Stimulated activated CD4-positive, alpha-beta T cell treated with anti-CD3 and anti-CD28 coated beads, Interleukin-12 subunit alpha, Interleukin-12 subunit beta, amount 100 ng/mL, for 24 hours (primary cell): ENCODE measurements at places on chromosomes 5 and 9.

- no peak for DNase-seq
Measured at GRCh38 chr5:160970605-160971191, 118.7 kb upstream of the ATP10B start.

- DNase-seq: no peak
Measured at GRCh38 chr5:170357955-170358444, 31.2 kb downstream of the KCNMB1 start.

GRCh38 chr9:135910757-135911156, 3.4 kb upstream of the CAMSAP1 start:
- no peak for DNase-seq

- DNase-seq: no peak
Measured at GRCh38 chr9:115088860-115089259, 29.1 kb downstream of the TNC start.

GRCh38 chr9:72937545-72937944, 15.3 kb downstream of the ALDH1A1 start:
- DNase-seq: no peak

GRCh38 chr5:124512236-124512635, 234.2 kb downstream of the ZNF608 start:
- DNase-seq: no peak

DNA sequence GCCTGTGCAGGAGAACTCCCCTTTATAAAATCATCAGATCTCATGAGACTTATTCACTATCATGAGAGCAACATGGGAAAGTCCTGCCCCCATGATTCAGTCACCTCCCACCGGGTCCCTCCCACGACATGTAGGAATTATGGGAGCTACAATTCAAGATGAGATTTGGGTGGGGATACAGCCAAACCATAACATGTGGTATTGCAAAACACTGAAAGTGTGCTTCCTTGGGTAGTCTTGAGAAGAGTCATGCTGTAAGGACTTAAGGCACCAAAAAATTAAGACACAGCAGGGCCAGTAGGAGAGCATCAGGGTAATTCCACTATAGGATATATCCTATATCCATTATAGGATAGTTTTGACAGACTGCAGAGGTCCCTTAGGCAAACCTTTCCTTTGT, 29.4 kb upstream of the GDNF start:
- DNase-seq: no peak

DNA sequence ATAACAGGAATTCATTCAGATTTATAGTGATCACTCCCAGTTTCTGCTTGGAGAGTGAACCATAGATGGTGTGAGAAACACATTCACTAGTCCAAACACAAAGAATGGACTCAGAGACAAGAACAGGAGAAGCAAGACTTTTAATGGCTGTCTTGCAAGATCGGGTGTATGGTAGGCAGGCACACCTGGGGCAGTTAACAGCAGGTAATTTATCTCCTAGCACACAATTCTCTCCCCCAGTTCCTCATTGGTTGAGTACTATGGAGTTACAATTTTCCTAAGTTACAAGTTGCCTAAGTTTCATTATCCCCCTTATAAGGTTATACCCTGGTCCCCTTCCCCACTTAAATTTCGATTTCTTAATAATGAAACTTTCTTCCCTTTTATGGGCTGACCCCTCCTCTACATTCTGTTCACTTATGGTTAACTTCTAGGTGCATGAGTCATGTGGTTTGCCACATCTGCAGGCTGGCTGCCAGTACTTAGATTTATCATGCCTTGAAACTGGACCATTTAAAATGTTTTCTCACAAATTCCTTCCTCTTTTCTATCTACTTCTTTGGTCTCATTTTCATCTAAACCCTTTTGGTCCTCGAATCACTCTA, 623.3 kb downstream of the HINT1 start:
- DNase-seq: no peak

GRCh38 chr5:168451565-168451964, 34.7 kb upstream of the RARS1 start:
- no peak for DNase-seq

GRCh38 chr9:78218890-78219289, 17.0 kb upstream of the CEP78 start:
- DNase-seq: no peak

DNA sequence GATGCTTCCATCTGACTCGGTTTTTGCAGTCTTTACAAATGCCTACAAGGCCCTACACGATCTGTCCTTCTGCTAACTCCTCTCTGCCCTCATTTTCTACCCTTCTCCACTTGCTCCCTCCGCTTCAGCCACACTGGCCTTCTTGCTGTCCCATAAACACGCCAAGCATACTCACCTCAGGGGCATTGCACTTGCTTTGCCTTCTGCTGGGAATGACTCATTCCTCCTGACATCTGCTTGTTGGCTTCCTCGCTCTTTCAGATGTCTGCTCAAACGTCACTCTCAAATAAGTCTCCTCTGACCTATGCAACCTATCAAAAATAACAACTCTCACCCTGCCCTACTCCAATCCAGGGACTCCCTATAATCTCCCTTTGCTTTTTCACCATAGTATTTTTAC, 28.2 kb downstream of the CDC25C start:
- no peak for DNase-seq

GRCh38 chr9:124222918-124223720, 34.6 kb upstream of the NEK6 start:
- no peak for DNase-seq

DNA sequence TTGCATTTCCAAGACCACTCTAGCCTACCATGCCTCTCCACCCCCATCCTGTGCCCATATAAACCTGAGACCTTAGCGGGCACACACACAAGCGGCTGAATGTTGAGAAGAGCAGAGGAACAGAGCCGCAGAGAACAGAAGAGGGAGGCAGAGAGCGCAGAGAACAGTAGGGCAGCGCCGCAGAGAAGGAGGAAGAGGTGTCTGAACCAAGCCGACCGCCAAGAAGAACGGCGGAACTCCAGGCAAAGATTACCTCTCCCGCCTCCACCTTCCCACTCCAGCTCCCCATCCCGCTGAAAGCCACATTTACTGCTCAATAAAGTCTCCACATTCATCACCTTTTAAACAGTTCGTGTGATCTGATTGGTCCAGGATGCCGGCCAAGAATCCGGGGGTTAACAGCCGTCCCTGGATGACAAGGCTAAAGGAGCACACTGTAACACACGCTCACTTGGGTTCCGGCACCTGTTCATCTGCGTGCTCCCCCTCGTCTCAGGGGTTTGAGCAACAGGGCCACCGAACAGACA, 33.2 kb downstream of the GRIN3A start:
- peak; percentile 10 for DNase-seq

- DNase-seq: no peak
Measured at GRCh38 chr9:126389992-126390391, 63.4 kb downstream of the MVB12B start.

- DNase-seq: no peak
Measured at GRCh38 chr5:30376848-30377247, 816.6 kb upstream of the CDH6 start.

DNA sequence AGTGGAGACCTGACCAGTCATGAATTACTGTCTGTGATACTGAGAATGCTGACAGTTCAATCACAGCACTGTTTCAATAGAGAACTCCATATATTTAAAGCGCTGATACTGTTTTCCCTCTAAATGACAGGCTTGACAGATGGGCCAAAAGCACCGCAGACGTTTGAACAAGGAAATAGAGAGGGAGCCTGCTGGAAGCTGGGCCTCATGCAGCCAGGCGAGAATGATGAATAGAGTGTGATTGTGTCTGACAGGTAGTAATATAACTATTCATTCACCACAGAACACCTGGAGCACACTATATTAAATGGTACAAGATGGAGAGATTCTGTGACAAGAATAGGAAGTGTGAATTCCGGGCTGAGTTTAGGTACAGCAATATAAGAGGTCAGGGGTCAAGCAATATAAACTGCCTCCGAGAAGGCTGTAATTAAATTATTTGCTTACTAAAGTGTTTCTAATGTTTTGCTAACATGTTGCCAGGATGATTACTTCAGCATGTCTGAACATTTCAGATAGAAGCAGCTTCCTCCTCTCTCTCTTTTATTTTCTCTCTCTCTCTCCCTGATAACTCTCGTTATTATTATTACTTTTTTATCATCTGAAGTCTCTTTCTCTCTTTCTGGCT, 297.7 kb downstream of the CSNK1G3 start:
- DNase-seq: no peak

DNA sequence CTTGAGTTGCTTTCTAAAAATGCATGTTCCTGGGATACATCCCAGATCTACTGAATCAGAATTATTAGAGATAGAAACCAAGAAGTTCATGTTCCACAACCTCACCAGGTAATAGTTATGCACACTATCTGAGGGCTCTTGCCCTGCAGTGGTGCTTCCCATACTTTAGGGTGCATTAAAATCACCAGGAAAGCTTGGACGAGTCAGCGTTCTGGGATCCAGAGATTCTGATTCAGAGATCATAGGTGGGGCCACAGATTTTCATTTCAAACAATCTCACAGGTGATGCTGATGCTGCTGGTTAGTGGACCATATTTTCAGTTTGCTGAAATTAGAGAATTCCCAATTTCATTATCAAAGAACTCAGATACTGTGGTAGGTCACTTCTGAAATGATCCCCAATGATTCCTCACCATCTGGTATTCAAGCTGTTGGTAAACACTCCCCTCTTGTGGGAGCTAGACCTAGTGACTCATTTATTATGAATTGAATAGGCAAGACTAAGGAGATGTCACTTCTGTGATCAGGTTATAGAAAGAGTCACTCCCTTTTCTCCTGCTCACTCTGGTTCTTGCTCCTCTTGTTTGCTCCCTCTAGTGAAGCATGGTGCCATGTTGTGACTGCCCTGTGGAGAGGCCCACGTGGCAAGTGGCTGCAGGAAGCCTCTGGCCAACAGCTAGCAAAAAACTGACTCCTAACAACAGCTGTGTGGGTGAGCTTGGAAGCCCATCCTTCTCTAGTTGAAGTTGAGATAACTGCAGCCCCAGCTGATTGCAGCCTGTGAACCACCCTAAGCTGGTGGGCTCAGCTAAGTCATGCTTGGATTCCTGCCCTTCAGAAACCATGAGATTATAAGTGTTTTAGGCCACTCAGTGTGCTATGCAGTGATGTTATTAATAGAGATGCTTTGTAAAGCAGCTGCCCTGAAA, 59.8 kb downstream of the SH3TC2 start:
- DNase-seq: no peak

- DNase-seq: no peak
Measured at GRCh38 chr5:15598294-15598902, 98.4 kb downstream of the FBXL7 start.

DNA sequence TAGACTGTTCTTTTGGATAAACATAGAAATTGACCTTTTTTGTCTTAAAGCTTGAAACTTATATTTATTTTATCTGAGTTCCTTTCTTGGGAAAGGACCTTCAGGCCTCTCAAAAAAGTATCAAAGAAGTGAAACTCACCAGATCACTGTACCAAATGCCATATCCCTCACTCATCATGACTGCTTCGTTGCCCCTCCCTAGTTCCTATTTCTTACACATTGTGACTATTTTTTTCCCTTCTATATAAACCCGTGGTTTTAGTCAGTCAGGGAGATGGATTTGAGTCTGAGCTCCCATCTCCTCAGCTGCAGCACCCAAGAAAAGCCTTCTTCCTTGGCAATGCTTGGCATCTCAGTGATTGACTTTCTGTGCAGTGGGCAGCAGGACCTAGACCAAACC, 129.4 kb downstream of the LPAR1 start:
- DNase-seq: no peak

DNA sequence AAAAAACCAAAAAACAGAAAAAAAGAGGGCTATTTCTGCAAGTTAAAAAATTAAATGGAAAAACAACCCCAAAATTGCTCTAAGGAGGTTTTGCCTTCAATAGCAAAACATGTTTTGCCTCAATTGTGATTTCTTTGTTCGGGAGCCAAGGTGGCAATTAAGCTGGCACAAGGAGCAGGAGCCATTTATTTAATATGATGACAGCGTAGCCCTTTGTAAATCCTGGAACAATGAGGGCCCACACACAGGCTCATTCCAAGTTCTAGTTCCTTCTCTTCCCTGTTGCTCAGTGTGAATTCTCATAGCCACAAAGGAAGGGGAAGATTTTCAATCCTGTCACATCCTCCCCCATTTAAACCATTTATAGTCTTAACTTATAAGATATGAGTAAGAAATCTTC, 353.2 kb downstream of the PDE4D start:
- DNase-seq: no peak

- DNase-seq: no peak
Measured at GRCh38 chr9:86854898-86855523, 92.3 kb downstream of the GAS1 start.

DNA sequence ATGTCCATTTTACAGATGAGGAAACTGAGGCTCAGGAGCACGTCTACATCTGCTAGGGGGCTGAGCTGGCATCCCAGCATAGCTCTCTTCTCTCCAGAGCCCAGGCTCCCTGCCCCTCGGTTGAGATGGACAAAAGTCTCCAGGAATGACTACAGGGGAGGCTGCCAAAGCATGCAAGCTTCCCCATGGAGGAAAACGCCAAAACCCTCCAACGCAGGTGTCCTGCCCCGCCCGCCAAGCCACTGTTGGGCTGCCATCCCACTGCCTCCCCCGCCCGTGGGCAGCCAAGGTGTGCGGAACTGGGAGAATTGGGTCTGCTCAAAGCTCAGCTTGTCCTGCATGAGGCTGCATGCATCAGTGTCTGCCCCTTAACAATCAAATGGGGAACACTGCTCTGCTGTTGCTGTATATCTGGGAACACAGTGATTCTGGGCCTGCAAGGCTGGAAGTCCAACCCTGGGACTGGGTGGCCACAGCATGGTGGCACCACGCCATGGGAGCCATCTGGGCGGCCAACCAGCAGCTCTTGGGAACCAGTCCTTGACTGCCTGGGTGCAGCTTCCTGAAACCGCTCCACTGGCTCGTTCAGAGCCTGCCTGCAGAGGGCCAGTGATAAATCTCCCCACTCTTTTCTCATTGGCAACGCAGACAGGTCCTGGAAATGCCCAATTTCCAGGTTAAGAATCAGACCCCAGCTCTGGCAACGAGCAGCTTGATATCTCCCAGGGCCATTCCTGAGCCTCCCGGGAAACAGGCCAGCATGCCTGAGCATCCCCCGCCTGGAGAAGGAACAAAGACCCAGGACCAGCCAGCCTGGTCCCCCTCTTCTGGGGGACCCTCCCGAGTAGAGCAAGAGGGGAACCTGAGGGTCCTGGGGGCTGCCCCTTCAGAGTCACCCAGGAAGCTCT, 3.5 kb downstream of the RALGDS start:
- DNase-seq: no peak

GRCh38 chr5:41869151-41869723, 988 bp downstream of the OXCT1 start:
- peak; percentile 19 for DNase-seq

- DNase-seq: no peak
Measured at GRCh38 chr9:97385626-97386264, 26.2 kb upstream of the TDRD7 start.

- peak; percentile 41 for DNase-seq
Measured at GRCh38 chr9:123349691-123350480, 6.1 kb upstream of the CRB2 start.

DNA sequence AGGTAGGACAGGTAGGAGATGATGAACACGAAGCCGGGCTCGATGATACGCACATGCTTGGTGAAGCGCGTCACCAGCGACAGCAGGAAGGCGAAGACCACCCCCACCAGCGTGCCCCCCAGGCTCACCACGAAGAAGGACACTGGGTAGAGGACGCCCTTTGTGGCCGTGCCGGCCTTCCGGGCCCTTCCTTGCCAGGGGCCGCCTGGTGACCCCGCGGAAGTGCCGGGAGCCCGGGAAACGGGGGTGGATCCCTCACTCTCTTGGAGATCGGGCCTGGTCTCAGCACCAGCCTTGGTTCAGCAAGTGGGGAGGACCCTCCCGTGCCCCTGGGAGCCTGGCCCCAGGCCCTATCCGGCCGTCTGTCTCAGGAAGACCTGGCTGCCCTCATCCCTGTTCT, 39.7 kb downstream of the SLC9A3 start:
- no peak for DNase-seq
